ENCODE measurements at places on chromosomes 3 and 15. TPM values are rescaled to one million over a fixed set of nuclear protein-coding genes. Genes with fewer than 3 reads are reported as not detected.

DNA sequence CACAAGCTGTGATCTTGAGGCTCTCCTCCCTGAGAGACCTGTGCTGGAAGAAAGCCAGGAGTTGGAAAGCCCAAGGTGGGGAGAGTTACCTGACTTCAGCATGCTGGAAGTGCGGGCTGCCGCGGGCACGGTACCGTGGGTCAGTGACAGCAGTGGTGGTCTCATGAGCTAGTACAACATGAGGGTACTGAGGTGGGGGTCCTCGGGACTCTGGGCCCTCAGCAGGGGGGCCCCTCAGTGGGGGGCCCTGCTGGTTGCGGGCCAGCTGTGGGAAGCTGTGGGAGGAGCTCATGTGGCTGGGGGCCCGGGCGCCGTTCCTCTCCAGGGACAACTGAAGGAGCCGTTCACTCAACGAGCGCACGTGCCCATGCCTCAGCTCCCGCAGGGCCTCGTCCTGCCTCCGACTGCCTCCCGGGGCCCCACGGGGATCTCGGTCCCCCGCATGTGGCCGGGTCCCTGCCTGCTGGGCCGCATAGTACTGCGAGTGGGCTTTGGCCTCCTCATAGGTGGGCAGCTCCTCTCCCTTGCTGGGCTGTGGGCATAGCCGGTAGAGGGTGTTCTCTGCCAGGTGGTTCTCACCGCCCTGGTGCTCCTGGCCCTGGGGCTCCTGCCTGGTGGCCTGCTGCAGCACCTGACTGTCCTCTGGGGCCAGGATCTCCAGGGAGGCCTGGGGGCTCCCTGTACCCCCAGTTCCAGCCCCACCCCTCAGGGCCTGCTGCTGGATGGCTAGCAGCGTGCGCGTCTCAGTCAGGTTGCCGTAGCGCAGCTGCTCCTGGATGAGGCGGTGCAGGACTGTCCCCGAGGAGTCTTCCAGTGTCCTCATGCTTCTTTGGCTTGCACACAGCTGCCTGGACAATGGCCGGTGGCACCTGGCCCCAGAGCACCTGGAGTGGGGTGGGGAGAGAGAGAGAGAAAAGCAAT, 3.4 kb downstream of the AMOTL2 start:
- no peak for DNase-seq

Gene TRH
- not detected for total RNA-seq

DNA sequence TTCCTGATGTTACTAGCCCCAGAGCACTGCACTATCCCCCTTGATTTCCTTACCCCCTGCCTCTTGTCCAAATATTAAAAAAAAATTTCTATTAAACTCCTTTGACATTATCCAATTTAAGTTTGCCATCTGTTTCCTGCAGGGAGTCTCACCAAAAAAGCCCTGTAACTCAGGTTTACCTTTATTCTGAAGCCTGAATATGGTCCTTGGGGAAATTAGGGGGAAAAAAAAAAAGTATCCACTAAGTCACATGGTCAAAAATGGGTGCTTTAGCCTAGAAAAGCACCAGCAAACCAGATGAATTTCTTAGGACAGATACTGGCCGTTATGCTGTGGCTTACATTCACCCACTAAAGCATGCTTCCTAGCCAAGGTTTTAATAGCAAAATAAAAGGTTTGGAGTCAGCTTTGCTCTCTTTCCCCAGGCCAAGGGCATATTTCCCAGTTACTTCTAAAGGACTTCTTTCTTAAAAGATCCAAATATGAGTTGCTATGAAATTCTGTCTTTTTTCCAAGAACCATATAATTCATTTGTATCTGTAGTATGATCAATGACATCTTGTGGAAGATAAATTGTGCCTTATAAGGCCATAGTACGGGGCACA, 394.9 kb downstream of the LSAMP start:
- no peak for DNase-seq

DNA sequence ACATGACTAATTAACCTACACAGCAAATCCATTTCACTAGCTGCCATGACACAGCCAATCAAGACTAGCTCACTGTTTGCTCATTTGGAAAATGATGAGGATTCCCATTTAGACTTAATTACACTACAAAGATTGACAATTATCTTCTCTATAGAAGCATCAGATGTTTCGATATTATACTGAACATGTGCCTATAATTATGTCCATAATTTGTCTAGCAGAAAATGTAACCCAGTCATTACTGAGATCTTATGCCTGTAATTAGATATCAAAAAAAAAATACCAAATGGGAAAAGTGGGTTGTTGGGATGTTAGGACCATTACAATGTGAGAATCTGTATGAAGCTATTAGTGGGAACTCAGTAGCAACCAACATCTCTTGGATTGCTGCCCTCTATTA, 344.2 kb upstream of the MCTP2 start:
- no peak for DNase-seq

- no peak for DNase-seq
These were observed 30.7 kb downstream of the MESD start for GRCh38 chr15:80958818-80959495.

- DNase-seq = no peak
These were observed 141.7 kb downstream of the TJP1 start for GRCh38 chr15:29680465-29681165.

Gene NLGN1
- total RNA-seq = 6.0 TPM

Gene CORO2B
- 2.5 TPM for total RNA-seq

DNA sequence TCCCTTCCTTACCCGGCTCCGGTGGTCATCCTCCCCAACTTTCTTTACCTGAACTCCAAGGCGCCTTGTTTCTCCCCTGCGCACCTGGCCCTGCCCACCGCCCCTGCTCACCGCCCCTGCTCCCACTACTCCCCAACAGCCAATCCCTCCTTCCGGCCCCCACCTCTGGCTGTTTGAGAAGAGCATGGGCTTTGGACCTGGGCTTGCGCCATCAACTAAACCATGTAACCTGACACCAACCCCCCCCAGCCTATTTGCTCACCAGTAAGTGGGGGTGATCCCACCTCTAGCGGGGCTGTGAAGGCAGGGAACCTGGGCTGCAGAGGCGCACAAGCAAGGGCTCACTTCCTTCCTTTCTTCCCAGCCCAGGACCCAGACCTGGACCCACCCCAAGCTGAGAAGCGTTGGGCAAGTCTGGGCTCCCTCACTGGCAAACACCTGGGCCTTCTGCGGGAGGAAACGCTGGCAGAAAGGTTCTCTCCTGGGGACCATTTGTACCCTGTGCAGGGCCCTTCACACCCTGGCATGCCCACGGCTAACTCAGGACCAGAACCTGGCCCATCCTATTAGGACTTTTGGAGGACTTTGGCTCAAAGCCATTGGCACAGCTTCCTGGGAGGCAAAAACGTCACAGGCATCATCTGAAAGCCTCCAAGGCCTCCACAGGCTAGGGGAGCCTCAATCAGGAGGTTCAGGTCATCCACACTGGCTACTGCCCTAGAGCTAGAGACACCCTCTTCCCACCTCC, at the start of gene PLXNB1:
PLXNB1 (minus strand) TSS at position 127 of the 748 bp plus-strand sequence. CDS start 5,475 bp downstream, outside the sequence.
- peak; percentile 68 for DNase-seq

DNA sequence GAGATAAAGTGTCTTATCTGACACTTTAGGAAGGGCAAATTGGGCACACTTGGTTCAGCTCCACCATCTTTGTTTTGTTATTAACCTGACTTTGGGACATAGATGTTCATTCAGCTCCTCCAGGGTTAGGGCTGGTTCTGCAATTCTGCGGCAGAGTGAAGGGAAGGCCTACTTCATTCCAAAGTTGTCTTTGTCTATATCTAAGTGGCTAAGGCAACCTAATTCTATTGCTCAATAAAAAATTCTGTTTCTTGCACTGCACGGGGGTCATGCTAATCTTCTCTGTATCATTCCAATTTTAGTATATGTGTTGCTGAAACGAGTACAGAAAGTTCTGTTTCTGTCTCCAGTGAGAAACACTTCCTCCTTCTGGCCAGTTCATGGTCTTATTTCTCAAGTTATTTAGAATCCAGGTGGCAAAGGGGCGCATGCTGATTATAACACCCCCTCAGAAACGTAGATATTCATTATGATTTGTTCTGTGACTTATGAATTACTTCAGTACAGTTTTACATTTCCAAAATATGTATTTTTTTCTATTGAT, 53.5 kb downstream of the PFN2 start:
- DNase-seq = no peak

GRCh38 chr3:123618076-123618708, 33.3 kb upstream of the HACD2 start:
- DNase-seq = no peak

Gene TMEM87A
- 68.6 TPM for total RNA-seq
